ENCODE measurements at places on chromosomes 6 and 20.

GRCh38 chr6:142885182-142885867, 59.7 kb downstream of the HIVEP2 start:
- no peak for DNase-seq

- DNase-seq: no peak
Measured at GRCh38 chr6:134000443-134000842, 47.4 kb downstream of the TBPL1 start.

DNA sequence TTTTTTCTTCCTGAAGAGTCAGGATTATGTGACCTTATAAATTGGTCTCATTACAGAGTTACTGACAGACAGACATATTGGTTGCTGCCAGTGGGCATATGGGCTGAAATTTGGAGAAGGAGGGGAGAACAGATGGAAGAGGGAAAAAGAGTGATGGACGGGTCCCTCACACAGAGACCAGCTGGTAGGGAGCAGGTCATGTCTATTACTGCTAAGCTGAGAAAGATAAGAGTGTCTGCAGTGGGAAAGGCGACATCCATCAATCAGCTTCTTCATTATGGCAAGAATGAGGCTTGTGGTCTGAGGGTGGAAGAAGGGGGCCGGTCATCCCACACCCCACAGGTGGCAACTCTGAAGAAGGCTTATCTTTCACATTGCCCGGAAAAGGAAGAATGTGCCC, 353.8 kb upstream of the RSPO3 start:
- no peak for DNase-seq

GRCh38 chr6:154414021-154414813, 57.6 kb upstream of the IPCEF1 start:
- no peak for DNase-seq

GRCh38 chr20:36599912-36600345, 5.7 kb upstream of the RAB5IF start:
- no peak for DNase-seq

DNA sequence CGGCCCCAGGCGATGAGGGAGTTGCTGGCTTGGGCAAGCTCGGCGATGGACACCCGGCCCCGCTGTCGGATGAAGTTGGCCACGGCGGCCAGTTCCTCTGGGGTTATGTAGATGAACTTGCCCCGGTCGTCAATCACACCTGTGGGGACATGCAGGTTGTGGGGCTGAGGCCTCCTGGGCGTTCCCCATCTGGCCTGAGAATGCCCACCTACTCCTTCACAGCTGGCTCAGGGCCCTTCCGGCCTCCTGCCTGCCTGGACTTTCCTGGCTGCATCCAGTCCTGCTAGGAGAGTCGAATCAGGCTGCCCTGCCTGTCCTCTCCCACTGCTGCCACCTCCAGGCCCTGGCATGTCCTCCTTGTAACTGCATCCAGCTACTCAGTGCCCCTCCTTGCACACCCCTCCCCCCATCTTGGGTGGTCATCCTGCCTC, 13.8 kb downstream of the DDRGK1 start:
- no peak for DNase-seq

- DNase-seq: no peak
Measured at GRCh38 chr20:61451953-61452352, 199.9 kb downstream of the CDH4 start.

- DNase-seq: no peak
Measured at GRCh38 chr6:322940-323729, 30.8 kb downstream of the DUSP22 start.

- no peak for DNase-seq
Measured at GRCh38 chr6:29757701-29758293, 34.6 kb downstream of the HLA-F start.

GRCh38 chr20:48284837-48285236, 499.6 kb upstream of the SULF2 start:
- no peak for DNase-seq

DNA sequence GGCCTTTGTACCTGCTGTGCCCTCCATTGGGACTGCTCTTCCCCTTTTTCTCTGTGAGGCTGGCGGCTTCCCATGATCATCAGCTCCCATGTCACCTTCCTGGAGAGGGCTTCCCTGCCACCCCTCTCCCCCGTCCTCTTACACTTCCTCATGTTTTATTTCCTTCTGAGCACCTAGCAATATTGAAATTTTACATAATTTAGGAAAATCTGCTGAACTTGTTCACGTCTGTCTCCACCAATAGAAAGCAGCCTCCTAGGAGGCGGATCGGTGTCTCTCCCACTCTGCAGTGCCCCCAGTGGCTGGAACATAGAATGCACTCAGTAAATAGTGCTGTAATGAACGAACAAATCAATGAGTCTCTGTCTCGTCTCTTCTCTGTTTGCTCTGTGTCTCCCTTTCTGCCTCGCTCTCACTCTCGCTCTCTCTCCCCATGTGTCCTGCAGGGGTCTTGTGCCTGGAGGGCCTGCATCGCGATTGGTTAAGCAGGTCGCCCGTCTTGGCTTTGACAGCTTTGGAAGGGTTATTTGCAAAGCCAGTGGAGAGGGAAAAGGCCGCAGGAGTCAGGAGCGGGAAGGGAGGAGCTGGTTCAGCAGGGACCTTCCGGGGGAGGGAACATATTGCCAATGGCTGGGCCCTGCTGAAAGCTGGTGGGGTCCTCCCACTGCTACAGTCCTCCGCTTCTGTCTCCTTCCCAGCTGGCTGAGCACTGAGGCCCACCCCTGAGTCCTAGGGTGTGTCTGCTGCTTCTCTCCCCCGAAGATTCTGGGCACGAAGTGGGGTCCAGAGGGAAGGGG, 12.1 kb upstream of the OCSTAMP start:
- DNase-seq: peak; percentile 32

DNA sequence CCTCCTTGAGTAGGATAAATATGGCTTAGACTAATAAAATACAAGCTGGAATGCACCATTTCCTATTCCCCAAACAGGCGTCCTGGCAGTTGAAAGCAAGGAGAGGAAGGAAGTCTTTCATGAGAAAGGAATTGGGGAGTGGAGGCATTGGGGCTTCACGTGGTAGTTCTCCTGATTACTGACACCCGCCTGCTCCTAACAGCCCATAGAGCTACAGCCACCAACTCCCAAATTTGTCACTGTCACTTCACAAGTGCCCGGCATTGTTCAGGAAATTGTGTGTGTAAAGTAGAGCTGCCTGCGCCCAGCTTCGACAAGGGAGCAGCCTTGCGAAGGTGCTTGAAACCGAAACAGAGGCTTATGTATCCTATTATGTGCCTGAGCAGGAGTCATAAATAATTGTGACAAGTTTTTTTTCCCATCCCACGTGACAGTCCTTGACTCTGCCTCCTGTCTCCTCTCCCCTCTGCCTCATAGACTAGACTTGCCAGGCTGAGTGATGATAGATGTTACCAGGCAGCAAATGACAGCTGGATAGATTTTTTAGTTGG, 301.7 kb upstream of the ZFP64 start:
- DNase-seq: peak; percentile 60

DNA sequence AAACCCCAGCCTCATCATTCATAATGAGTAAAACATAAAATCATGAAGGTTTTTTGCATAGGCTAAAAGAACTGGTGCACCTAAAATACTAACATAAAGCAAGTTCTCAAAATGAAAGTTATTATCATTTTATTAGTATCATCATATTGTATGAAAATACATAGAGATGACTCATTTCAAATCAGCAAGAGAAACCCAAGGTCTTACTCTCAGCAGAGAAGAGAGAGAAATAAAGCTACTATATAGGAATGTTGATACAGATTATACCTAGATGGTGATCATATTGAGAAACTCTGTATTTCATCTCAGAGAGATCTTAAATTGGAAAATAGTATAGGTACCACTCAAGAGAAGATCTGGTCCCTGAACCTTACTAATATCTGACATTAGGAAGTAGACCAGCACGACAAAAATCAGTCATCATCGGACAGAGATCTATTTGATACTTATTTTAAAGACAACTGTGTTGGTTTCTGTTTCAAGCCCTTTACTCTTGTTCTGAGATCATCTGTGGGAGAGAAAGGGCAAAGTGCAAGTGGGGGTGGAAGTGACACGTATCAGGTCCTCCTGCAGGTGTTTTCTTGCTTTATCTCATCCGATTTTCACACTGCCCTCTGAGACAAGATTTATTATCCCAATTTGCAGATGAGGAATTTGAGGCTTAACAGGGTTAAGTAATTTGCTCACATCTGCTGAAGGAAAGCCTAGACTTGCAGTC, 532.3 kb downstream of the MAFB start:
- no peak for DNase-seq

- no peak for DNase-seq
Measured at GRCh38 chr20:22569353-22569752, 15.0 kb downstream of the FOXA2 start.

DNA sequence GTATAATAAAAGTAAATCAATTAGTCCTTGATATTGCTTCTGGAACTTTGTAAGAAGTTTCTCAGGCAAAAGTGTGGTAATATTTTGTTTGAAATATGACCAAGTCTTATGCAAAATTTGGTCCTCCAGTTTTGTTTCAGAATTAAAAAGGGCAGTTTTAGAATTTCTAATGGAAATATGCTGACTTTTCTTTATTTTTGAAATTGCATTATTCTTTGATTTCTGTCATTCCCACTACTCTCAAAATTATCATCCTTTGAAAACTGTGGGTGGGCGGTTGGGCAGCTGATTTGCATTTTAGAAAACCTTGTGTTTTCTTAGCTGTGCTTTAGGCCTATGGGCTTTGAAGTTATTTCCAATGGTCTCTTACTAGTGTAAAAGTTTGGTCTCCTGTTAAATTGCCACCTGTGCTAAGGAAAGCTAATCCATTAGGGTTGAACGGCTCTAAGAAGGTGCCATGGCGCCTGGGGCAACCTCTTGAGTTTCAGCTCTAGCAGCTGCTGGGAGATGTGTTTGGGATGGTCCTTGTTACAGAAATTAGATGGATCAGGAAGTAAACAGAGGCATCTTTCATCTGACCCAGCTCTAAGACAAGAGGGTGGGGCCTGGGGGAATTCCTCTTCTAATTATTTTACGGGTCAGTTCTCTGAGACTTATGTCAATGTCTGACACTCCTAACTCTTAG, 880.8 kb upstream of the SLC35B3 start:
- no peak for DNase-seq

GRCh38 chr6:162377735-162378134, 349.8 kb downstream of the PRKN start:
- no peak for DNase-seq

- no peak for DNase-seq
Measured at GRCh38 chr6:80535914-80536565, 429.6 kb downstream of the BCKDHB start.

DNA sequence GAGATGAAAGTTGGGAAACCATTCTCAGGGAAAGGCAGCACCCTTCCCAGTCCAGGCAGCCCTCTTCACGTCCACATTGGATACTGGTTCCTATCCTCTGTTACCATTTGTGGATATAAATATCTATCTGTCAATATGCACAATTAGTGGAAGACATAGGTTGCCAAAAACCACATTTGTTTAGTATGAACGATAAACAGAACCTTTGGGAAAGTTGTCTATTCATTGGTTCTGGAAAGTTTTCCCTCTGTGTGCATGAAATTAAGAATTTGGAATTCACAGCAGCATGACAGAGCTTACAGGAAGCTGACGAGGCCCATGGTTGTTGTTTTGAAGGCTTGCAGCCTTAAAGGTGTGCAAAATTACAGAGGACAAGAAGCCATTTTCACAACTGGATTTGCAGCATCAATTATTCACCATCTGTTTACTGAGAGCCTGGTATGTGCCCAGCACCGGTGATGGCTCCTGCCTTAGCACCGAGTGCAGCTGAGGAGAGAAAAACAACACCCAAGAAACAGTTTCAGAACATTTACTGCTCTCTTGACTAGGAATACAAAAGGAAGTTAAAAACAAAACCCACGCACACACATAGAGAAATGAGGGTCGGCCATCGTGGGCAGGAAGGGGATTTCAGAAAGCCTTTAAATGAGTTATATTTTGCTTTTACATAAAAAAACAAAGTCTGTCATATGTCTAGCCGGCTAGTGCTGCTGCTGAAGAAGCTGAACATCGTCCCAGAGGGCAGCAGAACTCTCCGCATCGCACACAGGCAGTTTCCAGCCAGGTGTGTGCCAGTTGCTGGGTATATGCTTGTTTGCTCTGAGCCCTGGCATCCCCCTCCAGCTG, 319.6 kb downstream of the FARS2 start:
- DNase-seq: no peak

GRCh38 chr6:75081921-75082320, 123.9 kb downstream of the COL12A1 start:
- DNase-seq: no peak

DNA sequence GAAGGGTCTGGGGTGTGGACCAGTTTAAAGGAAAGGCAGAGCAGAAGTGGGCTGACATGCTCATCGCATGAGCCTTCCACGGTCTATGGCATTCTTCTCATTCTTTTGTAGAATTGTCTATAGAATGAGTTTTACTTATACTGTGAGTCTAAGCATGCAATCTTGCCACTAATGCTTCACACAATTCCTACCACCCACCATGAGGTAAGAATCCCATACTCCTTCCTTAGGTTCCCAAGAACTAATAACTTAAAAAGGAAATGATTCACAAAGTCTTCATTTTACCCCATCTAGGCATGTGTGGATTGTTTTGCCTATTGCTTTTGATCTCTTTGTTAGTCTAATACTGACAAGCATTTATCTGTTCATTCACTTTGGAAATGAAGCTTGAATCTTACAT, 195.2 kb downstream of the LY86 start:
- DNase-seq: no peak

GRCh38 chr6:72497186-72497585, 124.7 kb upstream of the KCNQ5 start:
- DNase-seq: no peak

DNA sequence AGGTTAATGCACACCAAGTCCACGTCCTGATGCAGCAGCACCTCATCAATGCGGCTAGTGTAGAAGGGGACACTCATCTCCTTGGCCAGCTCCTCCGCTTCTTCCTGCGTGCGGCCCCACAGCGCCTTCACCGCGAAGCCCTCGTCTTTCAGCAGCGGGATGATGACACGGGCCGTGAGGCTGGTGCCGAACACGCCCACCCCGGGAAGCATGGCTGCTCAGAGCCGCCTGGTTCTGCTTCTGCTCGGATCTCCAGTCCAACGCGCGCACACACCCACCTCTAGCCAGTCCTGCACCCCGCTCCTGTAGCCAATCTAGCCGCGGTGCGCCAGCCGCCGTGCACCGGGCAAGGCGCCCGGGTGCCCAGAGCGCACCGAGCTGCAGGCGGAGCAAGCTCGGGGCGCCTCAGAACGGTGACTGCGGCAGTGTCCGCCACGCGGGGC, 700 bp downstream of the GFOD1 start:
- DNase-seq: no peak

GRCh38 chr6:79076782-79077641, 1.0 kb downstream of the PHIP start:
- DNase-seq: peak; percentile 59

DNA sequence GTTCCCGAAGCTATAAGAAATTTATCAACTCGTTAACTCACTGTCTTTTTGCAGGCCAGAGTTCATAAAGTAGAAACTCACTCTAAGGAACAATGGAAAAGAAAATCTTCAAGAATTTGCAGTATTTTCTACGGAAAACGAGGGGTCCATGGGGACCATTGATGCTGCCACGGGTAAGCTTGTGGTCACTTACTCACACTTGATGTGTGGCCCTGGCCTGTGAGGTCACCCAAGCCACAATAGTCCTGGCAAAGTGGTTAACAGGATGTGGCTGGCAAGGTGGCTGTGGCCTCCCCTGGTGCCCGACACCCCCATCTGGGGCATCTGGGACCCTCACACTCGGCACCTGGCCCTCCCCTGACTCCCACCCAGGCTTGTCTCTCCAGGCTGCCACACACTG, 123.4 kb downstream of the C6orf118 start:
- DNase-seq: no peak
